Kidney epithelial cell (primary cell): ENCODE measurements at places on chromosomes 2 and 18.

DNA sequence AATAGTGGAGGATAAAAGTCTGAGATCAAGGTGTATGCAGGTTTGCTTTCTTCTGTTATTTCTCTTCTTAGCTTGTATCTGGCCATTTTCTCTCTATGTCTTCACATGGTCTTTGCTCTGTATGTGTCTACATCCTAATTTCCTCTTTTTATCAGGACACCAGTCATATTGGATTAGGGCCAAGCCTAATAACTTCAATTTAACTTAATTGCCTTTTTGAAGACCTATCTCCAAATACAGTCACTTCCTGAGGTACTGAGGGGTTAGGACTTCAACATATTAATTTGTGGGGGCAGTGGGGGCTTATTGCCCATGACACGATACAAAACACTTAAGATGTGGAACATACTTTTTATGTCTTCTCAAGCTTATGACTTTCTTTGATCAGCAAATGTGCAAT, 632.9 kb upstream of the CELF4 start:
- no peak for DNase-seq

DNA sequence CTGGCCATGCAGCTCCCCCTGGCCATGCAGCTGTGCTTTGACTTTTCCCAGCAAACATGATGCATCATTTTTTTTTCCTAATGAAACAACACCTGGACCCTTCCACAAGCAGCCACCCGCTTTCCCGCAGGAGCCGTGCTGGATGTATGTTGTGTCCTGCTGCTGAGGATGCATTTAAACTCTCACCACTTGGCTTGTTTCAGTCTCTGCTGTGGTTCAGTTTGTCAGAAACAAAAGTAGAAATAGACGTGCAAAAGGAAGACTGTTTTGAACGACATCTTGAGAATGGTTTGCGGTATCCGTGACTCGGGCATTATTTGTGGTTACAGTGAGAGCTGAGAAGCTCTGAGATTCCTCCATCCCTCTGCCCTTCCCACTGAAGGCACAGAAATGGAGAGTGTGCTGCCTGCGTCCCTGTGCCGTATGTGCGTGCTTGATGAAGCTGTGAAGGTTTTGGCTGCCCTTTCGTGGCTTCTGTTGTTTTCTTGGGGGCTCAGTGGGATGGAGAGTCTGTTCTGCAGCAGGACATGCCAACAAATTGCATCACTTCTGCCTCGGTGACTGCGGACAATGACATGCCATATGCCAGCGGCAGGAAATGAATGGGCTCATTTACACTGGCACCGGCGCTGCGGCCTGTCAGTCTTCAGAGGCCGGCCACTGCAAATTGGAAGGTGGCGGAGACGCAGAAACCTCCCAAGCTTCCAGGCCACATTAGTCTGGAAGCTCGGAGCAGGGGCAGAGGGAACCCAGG, 417.7 kb upstream of the SALL3 start:
- DNase-seq: no peak

DNA sequence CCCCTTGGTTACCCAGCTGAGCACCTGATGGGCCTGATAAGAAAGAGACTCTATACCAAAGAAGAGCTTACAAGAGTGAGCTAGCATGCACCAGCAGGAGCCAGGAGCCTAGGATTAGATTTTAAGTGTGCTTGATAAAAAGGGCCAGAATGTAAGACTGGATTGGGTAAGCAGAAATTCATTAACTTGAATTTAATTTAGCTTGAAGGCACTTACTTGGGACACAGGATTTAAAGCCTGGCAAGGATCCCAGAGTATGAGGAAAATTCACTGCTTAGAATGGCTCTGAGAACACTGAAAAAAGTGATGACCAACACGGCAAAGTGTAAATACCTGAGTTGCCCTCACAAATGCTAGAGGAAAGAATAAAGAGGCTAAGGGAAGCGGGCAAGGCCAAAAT, 91.3 kb upstream of the RBBP8 start:
- DNase-seq: no peak

DNA sequence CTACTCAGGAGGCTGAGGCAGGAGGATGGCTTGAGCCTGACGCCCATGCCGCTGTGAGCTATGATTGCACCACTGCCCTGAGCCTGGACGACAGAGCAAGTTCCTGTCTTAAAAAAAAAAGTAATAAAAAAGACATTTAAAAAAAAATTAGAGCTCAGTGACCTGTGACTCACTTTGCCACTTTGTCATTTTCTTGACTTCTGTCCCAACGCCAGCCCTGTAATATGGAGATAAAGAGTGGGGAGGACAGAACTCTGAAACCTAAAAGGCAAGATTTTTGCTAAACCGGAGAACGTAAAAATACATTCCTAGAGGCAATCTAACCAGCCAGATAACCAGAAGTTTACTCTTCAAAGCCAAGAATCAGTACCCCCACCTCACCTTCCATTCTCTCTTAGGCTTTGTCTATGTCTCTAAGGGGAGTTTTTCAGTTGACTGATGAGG, 49.0 kb downstream of the PRKRA start:
- DNase-seq: no peak

- no peak for DNase-seq
These were observed 362.4 kb downstream of the KCNJ3 start for GRCh38 chr2:155060896-155061295.

- DNase-seq: peak; percentile 98
These were observed 246.1 kb upstream of the TNP1 start for GRCh38 chr2:217105733-217106649.

GRCh38 chr2:45267062-45267792, 258.0 kb upstream of the SIX2 start:
- no peak for DNase-seq

- DNase-seq: no peak
These were observed 118.8 kb downstream of the ZBTB7C start for GRCh38 chr18:48290162-48290926.

- no peak for DNase-seq
These were observed 259.0 kb upstream of the HNMT start for GRCh38 chr2:137705296-137705695.

GRCh38 chr18:9055185-9055584, 47.3 kb upstream of the NDUFV2 start:
- DNase-seq: peak; percentile 55

DNA sequence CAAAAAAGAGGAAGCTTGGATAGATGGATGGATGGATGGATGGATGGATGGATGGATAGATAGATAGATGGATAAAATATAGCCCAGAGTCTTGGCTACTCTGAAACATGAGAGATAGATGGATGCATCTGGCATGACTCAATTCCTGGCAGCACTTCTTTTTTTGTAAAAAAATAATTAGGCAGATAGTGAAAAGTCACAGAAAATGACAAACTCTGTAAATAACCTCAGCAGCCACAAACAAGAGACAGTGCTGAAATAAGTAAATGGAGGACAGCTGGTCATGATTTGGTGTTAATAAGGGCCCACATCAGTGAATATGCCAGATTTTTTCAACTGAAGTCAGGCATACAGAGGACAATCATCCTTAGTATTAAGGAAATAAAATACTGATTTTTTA, 585.0 kb upstream of the GCFC2 start:
- DNase-seq: no peak

DNA sequence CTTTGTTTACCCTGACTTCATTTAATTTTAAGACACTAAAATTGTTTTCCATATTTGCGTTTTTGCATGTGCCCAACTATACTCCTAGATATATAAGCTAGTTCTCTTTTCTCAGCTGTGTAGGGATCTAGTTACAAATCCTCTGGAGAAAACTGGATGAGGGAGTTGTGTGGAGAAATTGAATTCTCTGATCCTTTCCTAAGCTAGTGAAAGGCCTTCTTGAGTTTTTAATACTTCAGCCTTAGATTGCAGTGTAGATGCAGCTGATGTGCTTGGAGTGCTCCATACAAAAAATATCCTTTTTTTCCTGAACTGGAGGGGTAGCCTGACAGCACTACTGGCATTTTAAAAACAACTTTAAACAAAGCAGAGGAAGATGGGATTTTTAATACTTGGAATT, 8.6 kb upstream of the MTX2 start:
- no peak for DNase-seq

GRCh38 chr2:64615844-64616536, 37.7 kb downstream of the SERTAD2 start:
- no peak for DNase-seq

DNA sequence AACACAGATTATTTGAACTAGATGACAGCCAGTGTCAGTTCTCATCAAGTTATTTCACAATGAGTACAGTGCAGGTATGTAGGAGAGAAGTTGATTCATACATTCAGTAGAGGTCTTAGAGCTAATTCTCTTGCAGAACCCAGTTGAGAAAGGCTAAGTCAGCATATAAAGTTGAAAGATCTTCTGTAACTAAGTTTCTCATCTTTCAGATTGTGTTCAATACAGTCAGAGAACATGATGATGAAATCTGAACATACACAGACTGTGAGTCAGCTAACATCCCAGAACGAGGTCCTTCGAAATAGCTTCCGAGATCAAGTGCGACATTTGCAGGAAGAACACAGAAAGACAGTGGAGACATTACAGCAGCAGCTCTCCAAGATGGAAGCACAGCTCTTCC, 41.9 kb upstream of the LIMS1 start:
- peak; percentile 62 for DNase-seq

DNA sequence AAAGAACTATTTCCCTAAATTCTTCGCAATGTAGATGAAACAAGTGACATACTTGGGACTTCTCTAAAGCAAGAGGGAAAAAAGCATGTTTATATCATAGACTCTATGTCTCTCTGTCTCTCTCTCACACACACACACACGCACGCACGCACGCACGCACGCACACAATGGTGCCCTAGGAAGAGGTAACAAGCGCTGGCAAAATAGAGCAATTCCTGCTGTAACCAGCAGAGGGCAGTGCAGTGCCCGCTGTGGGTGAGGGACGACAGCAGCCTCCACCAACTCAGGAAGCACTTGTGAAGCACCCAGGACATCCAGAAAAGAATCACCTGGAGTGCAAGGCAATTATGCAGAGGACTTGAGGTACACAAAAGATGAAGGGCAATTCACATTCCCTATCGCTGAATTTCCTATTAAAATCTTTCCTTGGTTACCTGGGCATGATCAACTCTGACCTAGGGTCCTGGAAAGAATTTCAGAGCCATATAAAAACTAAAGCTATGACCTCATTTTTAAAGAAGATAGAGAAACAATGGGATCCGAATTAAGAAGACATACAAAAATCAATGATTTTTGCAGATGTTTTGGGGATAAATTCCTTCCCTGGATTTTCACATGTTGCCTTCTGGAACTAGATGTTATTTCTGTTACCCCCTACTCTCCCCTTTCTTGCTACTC, 166.4 kb downstream of the PDE11A start:
- DNase-seq: no peak

- no peak for DNase-seq
These were observed 124.0 kb downstream of the MDH1 start for GRCh38 chr2:63712748-63713147.

DNA sequence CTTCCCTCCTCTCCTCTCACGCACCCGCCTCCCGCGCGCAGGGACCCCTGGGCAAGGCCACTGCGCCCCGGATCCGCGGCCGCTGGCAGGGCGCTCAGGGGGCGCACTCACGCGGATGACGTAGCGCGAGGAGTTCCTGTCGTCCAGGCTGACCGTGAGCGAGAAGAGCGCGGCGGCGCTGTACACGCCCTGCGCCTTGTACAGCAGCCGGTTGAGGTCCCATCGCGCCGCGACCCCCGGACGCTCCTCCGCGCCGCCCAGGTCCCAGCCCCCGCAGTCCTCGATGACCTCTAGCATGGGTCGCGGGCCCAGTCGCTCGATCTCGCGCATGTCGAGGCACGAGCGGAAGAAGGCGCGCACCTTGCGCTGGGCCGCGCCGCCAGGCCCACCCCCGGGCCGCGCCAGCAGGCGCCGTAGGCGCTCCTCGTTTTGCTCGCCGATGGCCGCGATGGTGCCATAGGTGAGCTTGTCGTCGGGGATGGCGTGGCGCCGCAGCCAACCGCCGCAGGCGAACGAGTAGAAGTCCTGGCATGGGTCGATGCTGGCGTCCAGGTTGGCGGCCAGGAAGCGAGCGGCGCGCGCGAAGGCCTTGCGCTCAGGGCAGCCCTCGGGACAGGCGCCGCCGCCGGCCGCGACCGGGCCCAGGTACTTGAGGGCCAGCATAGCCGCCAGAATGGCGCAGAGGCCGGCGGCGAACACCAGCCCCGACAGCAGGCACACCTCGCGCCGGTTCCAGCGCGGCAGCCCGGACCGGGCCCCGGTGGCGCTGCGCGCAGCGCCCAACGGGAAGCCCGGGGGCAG, 1.7 kb downstream of the ECEL1 start:
- no peak for DNase-seq

GRCh38 chr2:15555760-15556193, 5.4 kb downstream of the NBAS start:
- no peak for DNase-seq

GRCh38 chr2:119715409-119716283, 36.6 kb downstream of the TMEM177 start:
- DNase-seq: no peak

DNA sequence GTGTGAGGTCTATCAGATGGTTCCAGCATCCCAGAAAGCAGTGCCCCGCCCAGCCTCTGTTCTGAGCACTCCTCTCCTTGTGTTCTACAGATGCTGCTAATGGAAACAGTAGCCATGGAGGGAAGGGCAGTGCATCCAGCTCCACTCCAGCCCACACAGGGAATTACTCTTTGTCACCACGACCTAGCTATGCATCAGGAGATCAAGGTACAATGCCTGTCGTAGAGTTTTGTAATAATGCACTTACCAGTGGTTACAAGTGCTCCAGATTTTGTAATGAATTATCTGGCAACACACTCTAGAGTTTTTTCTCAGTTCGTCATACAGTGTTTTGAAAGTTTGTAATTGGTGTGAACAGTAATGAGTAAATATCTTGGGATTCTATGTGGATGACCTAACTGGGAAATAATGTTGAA, 161.1 kb downstream of the ESCO1 start:
- DNase-seq: peak; percentile 86

GRCh38 chr18:67144329-67144728, 372.2 kb downstream of the DSEL start:
- no peak for DNase-seq

- no peak for DNase-seq
These were observed 221.7 kb downstream of the CDH20 start for GRCh38 chr18:61554946-61555361.

- no peak for DNase-seq
These were observed 1.4 kb upstream of the HSBP1L1 start for GRCh38 chr18:79962835-79963657.

GRCh38 chr2:60159519-60159918, 393.9 kb downstream of the BCL11A start:
- no peak for DNase-seq

GRCh38 chr18:1872274-1872673, 699.0 kb downstream of the METTL4 start:
- DNase-seq: no peak

- DNase-seq: no peak
These were observed 670 bp upstream of the MOCOS start for GRCh38 chr18:36186461-36187192.
